Parietal lobe (tissue), 2 donors: ENCODE measurements at places on chromosomes 4 and X. TPM values are rescaled to one million over a fixed set of nuclear protein-coding genes. Genes with fewer than 3 reads are reported as not detected.

The TCEANC gene
- total RNA-seq, result 8.8 TPM

The CXorf49 gene
- total RNA-seq, result not detected

The TEX13C gene
- not detected for total RNA-seq

The ERCC6L gene
- total RNA-seq, result 0.94 TPM

The MTNR1A gene
- total RNA-seq, result 0.63 TPM

The CSN1S1 gene
- total RNA-seq, result not detected

The ADGRA3 gene
- 96.7 TPM for total RNA-seq

The LONRF3 gene
- total RNA-seq, result 2.5 TPM

The SMIM10 gene
- 0.31 TPM for total RNA-seq
